HS-27A (cell line): ENCODE measurements at places on chromosomes 5 and 9.

GRCh38 chr5:112968411-112969106 lies 8.0 kb upstream of the DCP2 start:
- DNase-seq: no peak

DNA sequence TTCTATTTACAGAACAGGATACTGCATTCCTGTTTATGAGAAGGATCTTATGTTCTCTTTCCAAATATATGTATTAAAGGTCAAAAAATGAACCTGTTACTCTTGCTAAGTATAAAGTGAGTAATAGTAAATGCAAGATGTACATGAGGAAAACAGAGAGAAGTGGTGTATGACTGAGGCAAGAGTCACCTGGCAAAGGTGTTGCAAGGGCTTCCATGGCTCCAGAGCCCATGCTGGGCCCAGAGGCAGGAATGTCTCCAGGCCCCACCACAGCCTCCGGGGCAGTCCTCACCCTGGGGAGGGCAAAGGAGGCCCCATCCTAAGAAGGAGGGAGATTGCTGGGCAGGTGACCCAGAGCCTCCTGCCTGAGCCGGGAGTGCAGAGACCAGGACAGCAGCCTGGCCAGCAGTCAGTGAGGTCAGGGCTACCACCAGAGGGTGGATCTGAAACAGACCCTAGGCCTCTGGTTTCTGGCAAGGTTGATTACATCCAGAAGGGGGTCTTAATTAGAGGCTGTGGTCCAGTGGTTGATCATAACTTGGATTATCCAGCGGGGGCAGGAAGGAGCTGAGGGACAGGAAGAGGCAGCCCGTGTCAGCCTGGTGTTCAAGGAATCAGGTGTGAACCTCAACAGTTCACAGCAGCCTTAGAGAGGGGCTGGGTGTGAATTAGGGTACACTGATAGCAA lies 57.3 kb upstream of the CPLX2 start:
- no peak for DNase-seq

GRCh38 chr9:132708769-132709430 lies 38.6 kb downstream of the GTF3C4 start:
- DNase-seq: no peak

DNA sequence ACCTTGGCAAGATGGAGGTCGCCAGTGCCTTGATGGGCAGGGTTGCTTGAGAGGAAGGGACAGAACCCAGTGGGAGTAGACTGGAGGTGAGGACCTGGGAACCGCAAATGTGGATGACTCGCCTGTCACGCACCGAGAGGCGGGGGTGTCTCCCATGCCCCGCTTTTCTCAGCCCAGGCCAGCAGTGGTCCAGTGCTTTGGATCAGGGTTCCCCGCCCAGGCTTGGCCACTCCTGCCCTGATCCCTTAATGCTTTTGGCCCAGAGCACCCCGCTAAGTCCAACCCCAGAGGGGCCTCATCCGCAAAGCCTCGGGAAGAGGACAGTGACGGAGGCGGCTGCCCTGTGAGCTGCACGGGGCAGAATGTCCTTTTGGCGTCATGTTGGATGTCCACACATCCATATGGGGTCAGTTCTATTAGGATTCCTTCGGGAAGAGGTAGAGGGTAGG lies 2.4 kb downstream of the MRPS2 start:
- DNase-seq: no peak

DNA sequence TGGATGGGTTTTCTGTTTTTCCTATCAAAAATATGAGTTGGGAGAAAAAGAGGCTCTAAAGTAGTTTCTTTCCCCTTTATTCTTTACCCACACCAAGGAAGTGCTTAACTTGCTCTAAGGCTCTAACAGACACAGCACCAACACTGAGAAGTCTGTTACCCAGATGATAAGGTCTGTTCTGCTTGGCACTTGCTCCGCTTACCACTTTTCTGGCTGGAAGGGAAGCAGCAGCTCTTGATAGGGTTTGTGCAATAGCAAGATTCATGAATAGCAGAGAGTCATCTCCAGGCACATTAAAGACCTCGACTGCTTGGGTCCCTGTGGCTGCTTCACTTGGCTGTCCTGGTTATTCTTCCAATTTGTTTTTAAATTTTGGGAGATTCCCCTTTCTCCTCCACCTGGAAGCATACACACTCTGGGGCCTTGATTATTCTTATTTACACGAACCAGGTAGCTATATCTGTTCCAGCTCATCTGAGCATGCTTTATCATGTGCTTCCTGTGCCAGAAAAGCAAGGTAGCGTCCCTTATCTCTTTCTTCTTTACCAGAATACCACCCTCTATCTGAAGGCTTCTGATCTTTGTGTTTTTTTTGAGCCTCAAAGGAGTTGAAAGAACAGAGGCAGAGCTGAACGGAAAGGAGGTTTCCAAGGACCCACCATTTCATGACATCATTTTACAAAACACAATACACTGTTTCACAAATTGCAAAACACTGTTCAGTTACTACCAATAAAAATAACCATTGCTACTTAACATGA lies 24.8 kb downstream of the PPP3R2 start:
- DNase-seq: no peak
